ENCODE measurements at places on chromosomes 7 and 10.

DNA sequence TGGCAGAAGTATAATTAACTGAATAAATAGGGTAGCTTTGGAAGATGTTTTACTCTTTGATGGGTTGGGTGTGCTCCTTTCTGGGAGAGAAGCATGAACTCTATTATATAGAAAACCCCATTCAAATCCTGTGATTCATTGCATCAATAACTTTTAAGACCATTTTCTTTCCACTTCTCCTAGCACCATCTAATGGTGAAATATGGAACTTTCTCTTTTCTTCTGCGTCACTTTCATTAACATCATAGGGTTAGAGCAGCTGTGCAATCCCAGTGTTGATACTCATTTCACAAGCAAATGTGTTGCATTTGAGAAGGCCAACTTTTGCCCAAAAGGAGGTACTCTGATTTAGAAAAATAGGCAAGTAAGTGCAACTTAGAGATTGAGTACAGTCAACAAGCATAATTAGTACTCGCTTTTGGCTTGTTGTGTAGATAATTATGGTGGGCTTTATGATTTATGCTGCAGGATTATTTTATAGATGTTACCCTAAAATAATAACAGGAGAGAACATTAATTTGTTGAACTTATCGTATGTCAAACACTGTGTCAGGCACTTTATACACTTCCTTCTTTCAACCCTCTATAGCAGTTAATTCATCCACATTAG lies 92.9 kb downstream of the CPED1 start:
- no peak for DNase-seq

DNA sequence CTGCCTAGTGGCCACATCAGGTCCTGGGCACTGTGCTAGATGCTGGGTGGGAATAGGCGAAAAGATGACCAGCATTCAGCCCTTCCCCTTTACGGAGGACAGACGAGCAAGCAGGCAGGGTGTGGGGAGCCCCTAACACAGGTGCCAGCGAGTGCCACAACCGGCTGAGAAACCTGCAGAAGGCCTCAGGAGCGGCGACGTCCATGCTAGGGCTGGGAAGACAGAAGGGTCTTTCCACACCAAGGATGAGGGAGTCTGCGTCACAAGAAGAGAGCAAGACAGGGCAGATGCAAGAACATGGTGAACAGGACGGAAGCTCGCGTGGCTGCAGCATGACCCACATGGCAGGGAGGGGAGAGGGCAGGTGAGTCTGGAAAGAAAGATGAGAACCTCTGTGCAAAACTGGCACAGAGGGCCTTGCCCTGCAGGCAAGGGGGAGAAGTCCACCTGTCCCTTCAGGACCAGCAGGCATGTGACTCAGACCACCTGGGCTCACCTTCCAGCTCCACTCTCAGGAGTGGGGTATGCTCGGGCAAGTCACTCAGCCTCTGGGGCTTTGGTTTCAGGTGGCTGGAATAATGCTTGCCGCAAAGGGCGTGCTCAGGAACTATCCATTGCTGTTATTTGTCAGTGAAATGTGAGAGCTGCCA lies 36.6 kb downstream of the KCNH2 start:
- DNase-seq: no peak

GRCh38 chr7:106866298-106867281 lies 1.5 kb downstream of the PIK3CG start:
- no peak for DNase-seq

GRCh38 chr7:35389636-35390035 lies 135.7 kb upstream of the TBX20 start:
- DNase-seq: no peak

- DNase-seq: no peak
Measured at GRCh38 chr7:140697447-140698143, 1.1 kb downstream of the NDUFB2 start.

DNA sequence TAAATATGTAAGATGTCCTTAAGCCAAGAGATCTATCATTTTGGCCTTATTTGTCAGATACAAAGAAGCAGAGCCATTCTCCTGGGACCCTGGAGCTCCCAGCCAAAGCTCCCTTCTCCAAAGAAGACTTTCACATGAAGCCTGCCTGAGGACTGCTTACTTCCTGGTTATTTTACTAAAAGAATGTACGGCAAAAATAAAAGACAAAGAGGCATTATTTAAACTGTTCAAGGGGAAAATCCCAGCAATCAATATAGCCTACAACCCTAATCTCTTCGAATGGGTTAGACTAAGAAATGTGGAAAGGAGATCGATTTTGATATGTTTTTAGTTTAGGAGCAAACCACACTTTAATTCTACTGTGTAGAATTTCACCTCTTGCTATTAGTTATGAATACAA lies 237.9 kb upstream of the CTBP2 start:
- DNase-seq: no peak

DNA sequence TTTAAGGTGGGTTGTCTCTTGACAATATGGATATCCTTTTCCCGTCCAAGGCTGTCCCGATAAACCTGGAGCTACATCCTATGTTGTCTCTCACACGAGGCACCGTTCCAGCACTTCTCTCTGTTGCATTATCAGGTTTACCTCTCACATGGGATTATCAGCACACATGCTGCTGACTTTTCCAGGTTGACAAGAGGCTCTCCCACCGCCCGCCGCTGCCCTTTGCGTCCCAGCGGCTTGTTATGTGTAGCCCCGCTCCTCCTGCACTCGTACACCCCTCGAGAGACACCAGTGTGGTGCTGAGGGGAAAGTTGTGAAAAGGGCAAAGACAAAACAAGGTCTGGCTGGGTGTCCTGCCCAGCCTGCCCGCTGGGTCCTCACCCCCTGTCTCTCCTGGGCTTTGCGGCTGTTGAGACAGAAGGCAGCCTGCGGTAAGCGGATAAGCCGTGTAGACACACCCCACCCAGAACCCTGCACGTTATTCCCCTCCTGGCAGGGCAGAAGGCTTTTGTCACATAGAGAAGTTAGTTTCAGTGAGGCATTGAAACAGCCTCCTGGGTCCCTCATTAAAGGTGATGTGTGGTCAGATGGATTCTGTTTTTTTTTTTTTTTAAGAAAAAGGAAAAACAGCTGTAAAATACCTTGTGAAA lies 38.7 kb downstream of the UBE3C start:
- DNase-seq: no peak

- no peak for DNase-seq
Measured at GRCh38 chr7:2104107-2104710, 128.5 kb downstream of the MAD1L1 start.

- DNase-seq: no peak
Measured at GRCh38 chr7:7793921-7794320, 75.5 kb upstream of the RPA3 start.

GRCh38 chr7:11404355-11404754 lies 427.6 kb downstream of the THSD7A start:
- DNase-seq: no peak

DNA sequence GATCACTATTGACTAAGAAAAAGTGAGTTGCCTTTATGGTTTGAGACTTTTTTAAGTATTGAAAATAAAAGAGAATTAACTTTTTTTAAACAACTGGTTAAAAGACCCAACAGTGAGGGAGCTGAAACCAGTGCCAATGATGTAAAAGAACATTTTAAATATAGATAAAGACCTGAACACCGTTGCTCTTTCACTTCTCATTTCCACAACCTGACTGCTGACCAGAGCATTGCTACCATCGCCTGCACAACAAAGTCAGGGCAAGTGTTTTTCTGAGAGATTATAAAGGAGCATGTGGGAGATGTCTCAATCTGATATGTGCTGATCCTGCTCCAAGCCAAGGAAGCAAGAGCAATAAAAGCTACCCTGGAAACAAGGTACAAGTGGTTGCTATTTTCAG lies 34.7 kb downstream of the IMMP2L start:
- no peak for DNase-seq

GRCh38 chr10:116597543-116597942 lies 6.8 kb downstream of the PNLIPRP1 start:
- no peak for DNase-seq

GRCh38 chr10:71968553-71969474 lies 4.6 kb downstream of the CHST3 start:
- DNase-seq: no peak

DNA sequence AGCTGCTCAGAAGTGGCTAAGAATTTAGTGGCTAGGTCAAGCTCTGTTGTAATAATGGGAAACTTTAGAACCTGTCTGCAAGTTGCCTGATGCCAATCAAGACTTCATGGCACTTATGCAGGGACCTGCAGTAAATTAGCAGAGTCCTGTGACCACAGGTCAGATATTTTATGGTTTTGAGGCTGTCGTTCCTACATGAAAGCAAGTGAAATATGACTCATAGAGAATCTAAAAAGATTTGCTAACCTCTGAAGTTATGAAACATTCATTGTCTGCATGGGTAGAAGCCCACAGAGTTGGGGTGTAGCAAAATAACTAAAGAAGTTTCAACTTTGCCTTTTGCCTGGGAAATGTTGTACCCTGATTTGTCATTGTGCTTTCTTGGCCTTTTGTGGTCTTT lies 32.3 kb downstream of the SLC39A12 start:
- DNase-seq: no peak

Measured in stimulated activated CD4-positive, alpha-beta T cell treated with anti-CD3 and anti-CD28 coated beads, Interleukin-1b, Interleukin-23, amount 100 ng/mL, for 1 hour (primary cell).